ENCODE measurements at places on chromosomes 1 and 21.

DNA sequence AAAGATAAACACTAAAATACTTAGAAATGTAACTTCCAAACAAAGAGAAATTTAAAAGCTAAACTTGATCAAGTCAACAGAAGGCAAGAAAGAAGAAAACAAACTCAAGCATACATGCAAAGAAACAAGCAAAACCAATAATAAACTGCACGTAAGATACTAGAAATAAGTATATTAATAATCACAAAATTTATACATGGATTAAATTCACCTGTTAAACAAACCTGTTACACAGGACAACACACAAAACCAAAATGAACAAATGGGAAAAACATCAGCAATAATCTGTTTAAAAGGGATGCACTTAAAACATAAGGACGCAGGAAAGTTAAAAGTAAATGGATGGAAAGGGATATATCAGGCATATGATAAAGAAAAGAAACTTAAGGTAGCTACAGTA lies 165.8 kb downstream of the CDC42BPA start:
- no peak for DNase-seq

DNA sequence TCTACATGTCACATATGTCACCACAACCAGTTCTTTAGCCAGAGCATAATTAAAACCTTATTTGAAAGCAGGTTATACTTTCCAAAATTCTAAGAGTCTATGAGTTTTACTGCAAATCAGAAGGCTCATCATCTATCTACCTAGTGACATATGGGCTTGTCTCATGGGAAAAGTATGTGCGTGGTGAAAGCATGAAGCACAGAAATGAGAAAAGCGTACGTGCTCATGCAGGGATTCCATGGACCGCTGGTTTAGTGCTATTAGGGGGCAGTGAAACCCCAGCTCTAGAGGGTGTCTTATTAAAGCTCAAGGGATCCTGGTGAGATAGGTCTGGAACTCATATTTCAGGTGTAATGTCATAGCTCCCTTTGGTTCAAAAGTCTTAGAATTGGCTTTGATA lies 50.2 kb downstream of the FAM163A start:
- no peak for DNase-seq

DNA sequence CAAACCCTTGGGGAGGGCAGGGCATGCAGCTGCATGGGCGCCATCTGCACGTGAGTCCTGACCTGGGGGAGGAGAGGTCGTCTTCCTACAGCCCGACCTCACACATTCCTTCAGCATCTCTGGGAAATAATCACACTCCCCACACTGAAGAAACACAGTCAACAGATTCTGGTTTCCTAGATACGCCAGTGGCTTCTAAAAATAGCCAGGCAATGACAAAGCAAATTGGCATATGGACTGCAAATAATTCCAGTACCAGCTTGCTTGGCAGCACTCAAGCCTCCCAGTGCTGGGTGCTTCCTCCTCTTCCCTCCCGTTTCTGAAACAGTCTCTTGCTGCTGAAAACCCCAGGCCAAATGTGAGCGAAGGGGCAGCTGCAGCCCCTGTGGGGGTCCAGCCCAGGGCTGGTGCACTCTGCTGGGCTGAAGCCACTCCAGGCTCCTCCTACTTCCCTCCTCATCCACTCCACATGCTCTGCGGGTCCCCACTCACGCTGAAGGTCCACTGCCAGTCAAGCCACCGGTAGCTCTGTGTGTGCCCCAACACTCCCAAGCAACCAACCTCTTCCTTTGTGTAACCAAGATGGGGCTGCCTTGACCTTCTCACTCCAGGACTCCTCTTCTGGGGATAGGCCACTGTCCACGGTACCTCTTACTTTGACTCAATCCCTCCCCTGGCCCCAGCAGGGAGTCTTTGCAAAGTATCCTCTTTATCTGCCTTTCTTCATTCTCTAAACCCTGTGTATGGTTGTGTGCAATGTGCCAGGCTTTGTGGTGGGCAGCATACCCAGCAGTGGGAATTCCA lies 69.0 kb downstream of the KCND3 start:
- DNase-seq = peak; percentile 59

DNA sequence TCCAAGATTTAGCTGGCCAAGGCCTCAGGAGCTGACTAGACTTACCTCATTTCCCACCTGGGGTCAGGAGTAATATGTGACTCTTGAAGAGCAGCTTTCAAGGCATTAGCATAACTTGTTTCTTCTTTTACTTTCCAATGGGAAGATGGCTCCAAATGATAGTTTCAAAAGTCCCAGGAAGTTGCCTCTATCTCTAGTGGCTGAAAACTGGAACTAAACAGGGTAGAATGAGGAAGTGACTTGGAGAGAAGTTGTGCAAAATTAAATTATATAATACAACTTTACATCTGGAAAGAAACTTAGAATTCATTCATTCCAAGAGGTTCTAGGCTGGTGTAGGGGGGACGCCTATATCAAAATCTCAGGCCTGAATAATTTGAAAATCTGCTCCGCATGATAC lies 250.1 kb upstream of the FMN2 start:
- no peak for DNase-seq

GRCh38 chr1:227066999-227067398 lies 126.9 kb downstream of the COQ8A start:
- peak; percentile 35 for DNase-seq

All from muscle of leg (tissue), 16 donors.